ENCODE measurements at places on chromosomes 6 and 20.

DNA sequence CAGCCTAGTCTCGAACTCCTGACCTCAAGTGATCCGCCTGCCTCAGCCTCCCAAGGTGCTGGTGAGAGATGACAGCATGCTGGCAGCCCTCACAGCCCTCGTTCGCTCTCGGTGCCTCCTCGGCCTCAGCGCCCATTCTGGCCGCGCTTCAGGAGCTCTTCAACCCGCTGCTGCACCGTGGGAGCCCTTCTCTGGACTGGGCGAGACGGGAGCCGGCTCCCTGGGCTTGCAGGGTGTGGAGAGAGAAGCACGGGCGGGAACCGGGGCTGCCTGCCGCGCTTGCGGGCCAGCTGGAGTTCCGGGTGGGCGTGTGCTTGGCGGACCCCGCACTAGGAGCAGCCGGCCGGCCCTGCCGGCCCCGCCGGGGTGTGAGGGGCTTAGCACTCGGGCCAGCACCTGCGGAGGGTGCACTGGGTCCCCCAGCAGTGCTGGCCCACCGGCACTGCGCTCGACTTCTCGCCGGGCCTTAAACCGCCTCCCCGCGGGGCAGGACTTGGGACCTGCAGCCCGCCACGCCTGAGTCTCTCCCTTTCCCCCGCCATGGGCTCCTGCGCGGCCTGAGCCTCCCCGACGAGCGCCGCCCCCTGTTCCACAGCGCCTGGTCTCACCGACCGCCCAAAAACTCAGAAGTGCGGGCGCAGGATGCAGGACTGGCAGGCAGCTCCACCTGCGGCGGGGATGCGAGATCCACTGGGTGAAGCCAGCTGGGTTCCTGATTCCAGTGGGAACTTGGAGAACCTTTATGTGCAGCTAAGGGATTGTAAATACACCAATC lies 31.5 kb upstream of the RANBP9 start:
- DNase-seq = no peak

DNA sequence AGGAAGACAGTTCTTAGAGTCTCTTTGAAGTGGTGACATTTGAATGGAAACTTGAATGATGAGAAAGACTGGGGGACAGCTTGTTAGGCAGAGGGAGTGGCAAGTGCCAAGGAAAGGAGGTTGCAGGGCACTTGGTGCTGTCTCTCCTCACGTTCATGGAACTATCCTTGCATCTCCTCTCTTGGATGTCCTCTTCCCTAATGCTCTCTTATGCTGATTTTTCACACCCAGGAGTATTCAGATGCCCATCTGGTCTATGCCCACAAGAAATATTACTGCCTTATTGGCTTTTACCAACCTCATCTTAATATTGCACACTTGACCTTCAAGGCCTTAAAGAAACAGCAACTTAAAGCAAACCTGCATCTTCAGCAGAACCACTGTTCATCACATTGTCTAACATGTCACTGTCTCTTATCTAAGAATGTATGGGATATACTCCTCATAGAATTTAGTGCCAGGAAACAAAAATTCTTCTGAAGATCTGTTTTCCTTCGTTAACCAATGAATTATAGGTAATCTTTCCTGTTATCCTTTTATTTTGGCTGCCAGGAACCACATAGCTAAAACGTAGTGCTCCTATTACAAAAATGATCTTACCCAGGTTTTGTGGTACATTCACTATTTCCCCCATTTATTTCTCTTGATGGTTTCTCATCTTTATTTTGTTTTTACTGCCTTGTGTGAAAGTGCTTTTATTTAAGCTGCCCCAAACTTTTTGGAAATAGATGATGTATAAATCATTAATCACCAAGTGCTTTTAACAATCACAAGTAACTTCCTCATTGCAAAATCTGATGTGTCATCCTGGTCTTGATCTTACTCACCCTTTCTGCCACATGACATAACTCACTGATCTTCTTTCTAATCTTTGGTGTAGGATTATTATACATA lies 12.8 kb downstream of the RGS17 start:
- no peak for DNase-seq

DNA sequence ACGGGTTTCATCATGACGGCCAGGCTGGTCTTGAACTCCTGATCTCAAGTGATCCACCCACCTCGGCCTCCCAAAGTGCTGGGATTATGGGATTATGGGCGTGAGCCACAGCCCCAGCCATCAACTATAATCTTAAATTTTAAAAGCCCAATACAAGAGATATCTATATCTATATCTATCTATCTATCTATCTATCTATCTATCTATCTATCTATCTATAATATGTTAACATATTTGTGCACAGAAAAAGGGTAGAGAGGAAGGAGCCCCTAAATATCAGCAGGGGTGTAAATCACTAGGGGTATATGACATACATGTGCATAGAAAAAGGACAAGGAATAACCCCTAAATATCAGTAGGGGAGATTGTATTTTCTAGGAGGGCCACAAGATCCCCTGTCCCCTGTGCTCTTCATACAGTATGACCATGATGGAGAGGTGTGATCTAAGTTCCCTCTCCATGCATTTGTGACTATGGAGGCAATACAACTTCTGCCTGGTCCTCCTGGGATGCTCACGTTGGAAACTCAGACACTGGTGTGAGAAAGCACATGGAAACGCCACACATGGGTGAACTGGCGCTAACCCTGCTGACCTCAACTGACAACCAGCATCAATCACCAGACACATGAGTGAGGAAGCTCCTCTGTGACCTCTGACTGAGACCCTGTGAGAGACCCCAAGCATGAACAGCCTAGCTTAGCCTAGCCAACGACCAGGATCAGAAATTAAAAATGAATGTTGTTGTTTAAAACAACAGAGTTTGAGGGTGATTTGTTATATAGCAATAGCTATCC lies 1.2 kb upstream of the SPATS1 start:
- DNase-seq = no peak

DNA sequence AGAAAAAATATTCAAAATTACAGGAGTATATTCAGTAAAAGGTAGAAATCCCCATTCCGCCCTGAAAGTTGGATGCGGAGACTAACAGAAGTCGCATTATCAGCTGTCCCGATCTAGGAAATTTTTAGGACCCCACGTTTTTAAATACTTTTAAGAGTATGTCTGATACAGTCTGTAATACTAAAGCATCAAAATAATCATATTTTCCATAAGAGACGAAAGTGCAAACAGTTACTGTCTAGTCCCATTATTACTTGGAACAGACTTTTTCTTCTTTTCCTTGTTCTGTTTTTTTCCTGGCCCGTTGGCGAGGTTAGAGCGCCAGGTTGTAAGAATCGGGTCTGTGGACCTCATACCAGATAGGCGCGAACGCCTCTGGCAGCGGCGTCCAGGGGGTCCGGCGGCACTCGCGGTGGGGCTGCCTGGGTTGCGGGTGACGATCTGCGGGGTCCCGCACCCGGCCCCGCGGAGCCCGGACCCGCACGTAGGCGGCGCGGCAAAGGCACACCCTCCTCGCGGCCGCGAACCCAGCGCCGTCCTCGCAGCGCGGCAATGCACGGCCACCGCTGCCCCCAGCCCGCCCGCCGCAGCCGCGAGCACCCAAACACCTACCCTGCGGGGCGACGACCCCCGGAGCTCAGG lies 460 bp downstream of the PLAGL1 start:
- DNase-seq = no peak

GRCh38 chr6:37600312-37600916 lies 97.3 kb downstream of the MDGA1 start:
- DNase-seq = no peak

- DNase-seq = no peak
These were observed 19.6 kb downstream of the TGM6 start for GRCh38 chr20:2400290-2400689.

DNA sequence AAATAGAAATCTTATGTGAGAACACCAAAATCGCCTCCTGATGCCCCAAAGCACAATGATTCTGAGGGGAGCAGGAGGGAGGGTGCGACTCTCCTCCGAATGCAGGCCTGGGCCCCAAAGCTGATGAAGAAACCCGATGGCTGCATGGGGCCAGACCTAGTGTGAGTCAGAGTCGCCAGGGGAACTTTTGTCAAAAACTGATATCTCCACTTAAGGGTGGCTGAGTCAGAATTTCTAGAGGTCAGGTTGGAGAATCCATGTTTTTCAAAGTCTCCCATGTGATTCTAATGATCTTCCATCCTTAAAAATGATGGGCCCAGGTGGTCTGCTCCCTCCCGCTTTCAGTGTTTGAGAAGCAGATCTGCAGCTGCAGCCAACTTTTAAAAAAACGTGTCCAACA lies 172.8 kb downstream of the BACH2 start:
- no peak for DNase-seq

All from hippocampal formation (tissue), 2 donors.